Effector memory CD4-positive, alpha-beta T cell (primary cell): ENCODE measurements at places on chromosomes 5 and 9.

DNA sequence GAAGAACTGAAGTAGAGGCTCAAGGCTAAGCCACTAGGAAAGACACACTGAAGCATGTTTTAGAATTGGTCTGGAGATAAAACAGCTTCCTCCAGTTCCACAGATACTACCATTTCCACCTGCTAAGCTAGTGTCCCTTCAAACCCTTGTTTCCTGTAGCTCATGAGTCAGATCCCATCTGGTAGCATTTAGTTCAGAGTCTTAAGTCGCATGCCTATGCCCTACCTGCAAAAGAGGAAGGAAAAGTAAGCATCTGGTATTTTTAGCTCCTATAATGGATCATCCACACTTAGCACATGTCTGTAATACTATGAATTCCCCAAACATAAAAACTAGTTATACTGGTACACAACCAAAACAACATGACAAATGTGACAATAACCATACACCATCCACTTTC is 92.1 kb downstream of the CDKN2A start:
- H3K4me1 ChIP-seq, result no peaks in the 10 kb centered on the region
- no peaks in the 10 kb centered on the region for H3K27me3 ChIP-seq
- DNase-seq, result no peak
- H3K36me3 ChIP-seq, result no peaks in the 10 kb centered on the region
- no peak overlapping the region for H3K27ac ChIP-seq

DNA sequence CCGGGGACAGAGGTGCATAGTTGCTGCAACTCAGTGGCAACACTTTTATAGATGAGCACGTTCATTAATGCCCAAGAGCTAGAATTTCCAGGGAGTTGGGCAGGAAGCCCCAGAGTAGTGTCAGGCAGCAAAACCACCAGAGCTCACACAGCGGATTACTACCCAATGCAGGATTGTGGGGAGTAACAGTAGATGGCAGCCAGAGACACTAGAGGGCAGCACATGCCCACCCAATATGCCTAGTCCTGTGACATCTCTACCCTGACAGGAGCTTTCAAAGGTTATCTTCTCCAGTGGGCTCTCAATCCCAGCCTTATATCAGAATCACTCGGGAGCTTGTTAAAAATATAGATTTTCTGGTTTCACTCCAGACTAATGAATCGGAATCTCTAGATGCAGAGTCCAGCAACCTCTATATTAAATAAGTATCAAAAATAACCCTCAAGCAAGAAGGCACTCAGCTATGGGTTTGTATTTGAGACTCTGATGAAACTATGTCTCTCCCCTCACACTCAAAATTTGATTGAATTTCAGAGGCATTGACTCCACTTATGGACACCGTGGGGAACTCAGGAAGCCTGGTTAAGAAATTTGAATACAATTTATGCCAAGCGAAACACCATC is 58.4 kb upstream of the PHF24 start:
- no peaks in the 10 kb centered on the region for H3K36me3 ChIP-seq
- H3K27ac ChIP-seq, result no peak overlapping the region
- no peaks in the 10 kb centered on the region for H3K27me3 ChIP-seq

DNA sequence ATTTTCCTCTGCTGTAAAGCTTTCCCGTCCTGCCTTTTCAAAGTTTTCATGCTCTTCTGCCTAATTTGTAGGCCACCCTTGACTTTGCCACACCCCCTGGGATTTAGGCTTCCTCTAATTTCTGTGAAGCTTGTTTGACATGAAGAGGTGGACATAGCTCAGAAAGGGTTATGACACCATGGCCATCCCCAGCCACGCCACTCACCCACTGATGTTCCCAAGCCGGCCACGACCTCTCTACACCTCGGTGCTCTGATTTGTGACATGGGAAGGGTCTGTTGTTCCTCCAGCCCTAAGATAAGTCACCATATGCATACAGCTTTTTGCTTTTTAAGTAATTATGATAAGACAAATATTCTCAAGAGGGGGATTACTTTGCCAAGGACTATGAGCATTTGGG is 139.5 kb downstream of the BARX1 start:
- no peak overlapping the region for H3K27ac ChIP-seq
- no peaks in the 10 kb centered on the region for H3K36me3 ChIP-seq
- peaks cover 5% of the 10 kb centered on the region for H3K27me3 ChIP-seq
- H3K4me1 ChIP-seq, result no peaks in the 10 kb centered on the region

GRCh38 chr9:23587903-23588302 is 238.1 kb downstream of the ELAVL2 start:
- H3K27me3 ChIP-seq, result no peaks in the 10 kb centered on the region
- no peak for DNase-seq
- H3K27ac ChIP-seq, result no peak overlapping the region
- no peaks in the 10 kb centered on the region for H3K4me1 ChIP-seq
